ENCODE measurements at places on chromosomes 7 and 10.

GRCh38 chr10:98320486-98321185, 52.6 kb upstream of the LOXL4 start:
- DNase-seq = no peak

GRCh38 chr10:79375321-79376077, 28.2 kb downstream of the PPIF start:
- no peak for DNase-seq

DNA sequence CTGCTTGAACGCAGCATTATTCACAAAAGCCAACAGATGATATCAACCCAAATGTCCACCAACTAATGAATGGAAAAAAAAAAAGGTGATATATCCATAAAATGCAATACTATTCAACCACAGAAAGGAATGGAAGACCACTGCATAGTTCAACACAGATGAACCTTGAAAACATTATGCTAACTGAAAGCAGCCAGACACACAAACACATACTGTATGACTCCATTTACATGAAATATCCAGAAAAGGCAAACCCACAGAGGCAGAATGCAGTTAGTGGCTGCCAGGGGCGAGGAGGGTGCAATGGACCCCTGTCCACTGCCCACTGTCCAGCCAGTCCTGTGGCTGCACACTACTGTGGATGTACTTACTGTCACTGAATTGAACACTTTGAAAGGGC, 36.6 kb downstream of the KIAA1549 start:
- no peak for DNase-seq

DNA sequence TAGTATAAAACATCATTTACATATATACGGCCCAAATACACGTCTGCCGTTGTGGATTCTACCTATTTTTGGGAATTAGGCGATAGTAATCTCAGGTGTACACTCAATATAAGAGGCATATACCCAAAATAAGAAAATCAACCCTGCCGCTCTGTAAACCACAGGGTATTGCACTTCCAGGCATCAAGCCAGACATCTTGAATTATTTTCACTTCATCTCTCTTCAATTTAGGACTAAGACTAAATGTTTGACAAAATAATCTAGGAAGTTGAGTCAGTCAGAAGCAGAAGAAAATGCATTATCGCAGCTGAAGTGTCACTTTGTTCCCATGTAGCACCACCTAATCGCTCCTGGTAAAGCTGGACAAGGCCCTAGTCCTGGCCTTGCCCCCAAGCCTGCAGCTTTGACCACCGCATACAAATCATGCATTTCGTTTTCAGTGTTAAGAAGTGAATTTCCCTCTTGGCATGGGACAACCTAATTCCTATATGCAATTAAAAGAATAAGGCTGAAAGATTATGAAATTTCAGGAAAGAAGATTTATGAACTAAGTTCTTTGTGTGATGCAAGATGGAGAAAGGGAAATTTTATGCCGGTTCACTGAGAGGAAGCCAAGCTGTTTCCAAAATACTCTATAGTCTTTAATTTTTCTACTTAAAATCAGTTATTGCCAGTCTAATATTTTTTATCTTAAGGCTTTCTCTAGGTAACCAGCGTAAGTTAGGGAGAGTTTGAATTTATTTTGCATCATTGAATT, 26.0 kb downstream of the CABCOCO1 start:
- no peak for DNase-seq

DNA sequence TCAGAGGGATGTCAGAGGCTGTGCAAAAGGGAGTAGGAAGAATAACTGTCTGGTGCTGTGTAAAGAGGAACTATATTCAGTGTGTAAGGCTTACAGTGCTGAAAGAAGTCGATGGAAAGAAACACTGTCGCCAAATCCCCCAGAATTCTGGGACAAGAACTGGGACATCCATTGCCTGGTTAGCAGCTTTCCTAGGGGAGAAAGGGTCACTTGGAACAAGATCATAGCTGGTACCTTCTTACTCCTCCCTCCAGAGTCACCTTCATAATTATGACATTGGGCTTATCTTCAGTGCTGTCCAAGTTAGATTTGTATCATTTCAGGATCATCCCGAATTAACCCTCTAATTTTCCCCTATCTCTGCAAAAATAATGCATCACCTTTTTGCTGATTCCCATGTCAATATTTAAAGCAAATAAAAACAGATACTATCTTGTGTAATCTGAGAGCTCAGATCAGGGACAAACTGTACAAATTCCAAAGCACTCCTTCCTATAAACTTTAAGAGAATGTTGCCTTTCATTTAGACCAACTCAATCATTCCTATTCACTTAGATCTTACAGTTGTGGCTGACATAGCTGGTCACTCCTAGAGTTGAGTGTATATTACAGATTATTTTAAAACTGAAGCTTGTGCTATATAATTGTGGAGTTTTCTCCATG, 96.5 kb downstream of the DNAH11 start:
- no peak for DNase-seq

GRCh38 chr10:70510453-70510852, 31.9 kb downstream of the PALD1 start:
- DNase-seq = no peak

DNA sequence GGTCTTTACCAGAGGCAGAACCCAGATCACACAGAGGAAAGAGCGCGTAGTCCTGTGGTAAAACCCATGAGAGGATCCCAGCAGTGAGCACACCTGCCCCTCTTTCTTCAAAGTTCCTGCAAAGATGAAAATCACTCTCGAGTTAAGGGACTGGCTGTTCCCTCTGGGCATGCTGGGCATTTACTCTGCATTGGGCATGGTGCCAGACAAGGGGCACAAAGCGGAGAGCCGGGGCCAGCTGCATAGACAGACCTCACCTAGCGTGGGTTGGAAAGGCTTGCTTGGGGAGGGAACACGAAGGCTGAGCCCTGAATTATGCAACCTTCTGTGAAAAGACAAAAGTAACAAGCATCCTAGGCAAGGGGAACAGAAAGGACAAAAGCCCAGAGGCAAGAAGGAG, 120.0 kb upstream of the TCERG1L start:
- DNase-seq = no peak

GRCh38 chr10:132659206-132660091, 121.9 kb downstream of the INPP5A start:
- DNase-seq = no peak

DNA sequence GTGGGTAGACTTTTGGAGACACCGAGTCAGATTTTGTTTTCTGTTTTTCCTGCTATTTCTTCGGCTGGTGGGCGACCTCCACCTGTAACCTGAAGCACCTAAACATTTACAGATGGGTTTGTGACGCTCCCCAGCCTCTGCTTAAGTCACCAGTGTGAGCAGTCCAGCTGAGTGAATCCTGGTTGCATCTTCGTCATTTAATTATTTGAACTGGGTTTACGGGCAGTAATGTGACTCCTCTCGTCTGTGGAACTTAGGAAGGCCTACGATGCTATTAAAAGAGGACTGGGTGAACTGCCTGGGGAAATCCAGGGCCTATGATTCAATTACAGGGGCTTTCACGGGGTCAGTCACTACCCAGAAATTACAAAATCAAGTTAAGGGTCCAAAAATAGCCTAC, 52.5 kb downstream of the WNT2 start:
- no peak for DNase-seq

GRCh38 chr10:121597504-121598262, 561 bp downstream of the FGFR2 start:
- no peak for DNase-seq

DNA sequence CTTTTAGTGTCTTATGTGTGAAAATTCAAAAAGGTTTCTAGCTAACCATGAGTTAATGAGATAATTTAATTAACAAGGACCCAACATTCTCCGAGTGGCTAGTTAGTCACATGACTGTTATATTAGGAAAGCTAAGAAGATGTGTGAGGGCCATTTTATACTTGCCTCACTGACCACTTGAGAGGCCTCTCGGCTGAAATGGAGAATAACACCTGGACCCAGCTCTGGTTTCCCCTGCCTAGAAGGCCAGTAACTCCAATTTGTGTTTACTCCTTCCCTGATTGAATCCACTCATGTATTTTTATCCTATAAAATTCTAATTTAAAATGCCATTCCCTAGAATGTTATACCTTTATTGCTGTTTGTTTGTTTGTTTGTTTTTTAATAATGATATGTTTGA, 1091.2 kb downstream of the KCNMA1 start:
- no peak for DNase-seq

DNA sequence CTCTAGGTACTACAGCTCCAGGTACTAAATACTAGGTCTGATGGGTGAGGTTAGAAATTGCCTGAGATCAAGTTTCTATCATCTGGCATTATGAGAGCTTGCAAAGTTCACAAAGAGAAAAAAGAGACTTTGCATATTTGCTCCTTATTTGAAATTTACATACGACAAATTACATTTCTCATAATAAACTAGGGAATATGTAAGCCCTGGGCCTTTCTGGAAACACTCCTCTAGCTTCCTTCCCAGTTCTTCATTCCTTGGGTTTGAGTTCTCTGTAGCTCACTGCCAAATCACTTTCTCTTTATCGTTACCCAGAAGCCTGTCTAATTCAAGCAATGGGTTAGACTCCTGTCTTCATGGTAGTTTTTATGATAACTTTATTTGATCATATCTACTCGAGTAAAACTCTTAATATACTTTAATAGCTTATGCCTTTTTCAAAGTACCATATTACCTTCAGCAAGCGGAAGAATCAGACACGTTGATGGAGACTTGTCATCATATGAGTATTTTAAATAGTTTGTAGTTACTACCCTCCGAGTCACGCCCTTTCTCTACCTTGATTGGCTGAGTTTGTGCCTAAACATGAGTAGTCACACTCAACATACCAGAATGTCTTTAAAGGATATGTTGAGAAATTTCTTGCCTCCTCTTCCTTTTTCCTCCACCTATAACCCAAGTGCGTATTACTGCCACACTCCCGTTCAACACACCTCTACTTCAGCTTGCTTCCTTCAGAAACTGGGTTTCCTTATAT, 150.5 kb downstream of the DKK1 start:
- DNase-seq = no peak

DNA sequence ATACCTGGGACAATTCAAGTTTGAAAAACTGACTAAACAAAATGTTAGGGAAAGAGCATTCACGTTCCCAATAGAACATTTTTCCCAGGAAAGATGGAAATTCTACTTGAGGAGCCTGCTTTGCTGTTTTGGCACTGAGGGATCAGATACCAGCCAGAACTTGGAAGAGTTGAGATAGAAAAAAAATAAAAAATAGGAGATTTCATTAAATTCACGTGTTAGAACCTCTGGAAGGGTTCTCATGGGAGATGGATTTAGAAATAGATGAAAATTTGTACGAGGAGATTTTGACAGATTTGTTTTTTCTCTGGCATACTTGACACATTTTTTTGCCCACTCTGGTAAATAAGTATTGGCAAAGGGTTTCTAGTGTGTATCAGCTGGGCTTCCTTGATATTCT, 63.7 kb downstream of the CELF2 start:
- no peak for DNase-seq

DNA sequence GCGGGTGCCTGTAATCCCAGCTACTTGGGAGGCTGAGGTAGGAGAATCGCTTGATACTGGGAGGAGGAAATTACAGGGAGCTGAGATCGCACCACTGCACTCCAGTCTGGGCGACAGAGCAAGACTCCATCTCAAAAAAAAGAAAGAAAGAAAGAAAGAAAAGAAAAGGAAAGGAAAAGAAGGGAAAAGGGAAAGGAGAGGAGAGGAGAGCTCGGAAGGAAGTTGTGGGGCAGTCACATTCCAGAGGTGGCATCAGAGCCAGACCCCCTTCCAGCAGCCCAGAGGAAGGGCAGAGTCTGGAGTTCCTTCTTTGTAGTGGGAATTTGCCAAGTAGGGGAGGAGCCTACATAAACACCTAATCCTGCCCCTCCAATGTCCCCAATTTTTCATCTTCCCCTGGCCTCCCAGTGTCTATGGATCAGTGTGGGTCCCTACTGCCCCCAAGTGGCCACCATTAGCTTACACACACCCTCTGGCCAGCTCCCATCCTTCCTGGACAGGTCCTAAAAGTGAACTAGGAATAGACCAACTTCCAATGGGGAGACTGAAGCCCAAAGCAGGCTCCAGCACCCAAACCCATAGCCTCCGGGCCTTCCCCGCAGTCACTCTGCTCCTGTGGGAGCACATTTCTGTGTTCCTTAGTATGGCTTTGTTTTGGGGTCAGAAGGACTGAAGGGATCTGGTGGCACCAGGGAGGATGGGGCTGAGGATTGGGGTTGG, 39.6 kb upstream of the HSPB1 start:
- no peak for DNase-seq

- no peak for DNase-seq
Observed at GRCh38 chr10:95537542-95537927, 23.6 kb downstream of the SORBS1 start.

GRCh38 chr7:106356-106755, 86.0 kb upstream of the FAM20C start:
- no peak for DNase-seq

GRCh38 chr10:64103750-64104470, 582.7 kb downstream of the REEP3 start:
- DNase-seq = no peak

DNA sequence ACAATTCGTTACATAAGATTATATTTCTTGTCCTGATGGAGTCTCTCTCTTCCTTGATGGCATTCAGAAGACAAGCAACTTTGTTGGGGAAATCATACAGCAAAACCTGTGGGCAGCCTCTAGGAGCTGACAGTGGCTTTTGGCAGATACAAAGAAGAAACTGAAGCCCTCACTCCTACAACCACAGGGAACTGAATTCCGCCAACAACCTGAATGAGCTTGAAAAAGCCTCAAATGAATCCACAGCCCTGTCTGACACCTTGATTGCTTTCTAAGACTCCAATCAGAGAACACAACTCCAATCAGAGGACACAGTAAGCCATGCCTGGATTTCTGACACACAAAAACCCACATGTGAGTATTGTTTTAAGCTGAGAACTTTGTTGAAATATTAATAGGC, 576.8 kb upstream of the LRRTM3 start:
- DNase-seq = no peak

GRCh38 chr7:100575206-100575631, 1.5 kb upstream of the SAP25 start:
- no peak for DNase-seq

- DNase-seq = no peak
Observed at GRCh38 chr10:45373576-45374349, at the start of gene ALOX5. ALOX5 (plus strand) TSS chr10:45374216; CDS start chr10:45374280, 64 bp downstream.

GRCh38 chr7:87833130-87833529, 43.0 kb downstream of the SLC25A40 start:
- no peak for DNase-seq

DNA sequence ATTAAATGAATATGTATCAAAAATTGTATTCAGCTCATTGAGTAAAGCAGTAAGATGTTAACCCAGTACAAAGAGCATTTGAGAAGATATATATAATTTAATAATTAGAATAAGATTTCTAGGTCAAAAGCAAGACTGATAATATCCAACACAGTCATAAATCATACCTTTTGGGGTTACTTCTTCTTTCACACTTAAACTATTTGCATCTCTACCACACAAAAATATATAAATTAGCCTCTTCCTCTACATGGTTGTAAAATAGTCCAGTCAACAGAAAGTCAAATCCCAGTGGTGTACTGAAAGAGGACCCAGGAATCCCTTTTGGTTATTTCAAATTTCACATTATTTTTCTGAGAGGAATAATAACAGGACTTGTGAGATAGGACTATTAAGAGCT, 204.6 kb upstream of the INHBA start:
- DNase-seq = no peak

Data from stimulated activated CD8-positive, alpha-beta memory T cell treated with anti-CD3 and anti-CD28 coated beads, Interleukin-7, amount 100 ng/mL, for 1 hour (primary cell).